ENCODE measurements at places on chromosomes 11 and 22.

- DNase-seq = no peak
These were observed 88.5 kb downstream of the NECTIN1 start for GRCh38 chr11:119640541-119640940.

DNA sequence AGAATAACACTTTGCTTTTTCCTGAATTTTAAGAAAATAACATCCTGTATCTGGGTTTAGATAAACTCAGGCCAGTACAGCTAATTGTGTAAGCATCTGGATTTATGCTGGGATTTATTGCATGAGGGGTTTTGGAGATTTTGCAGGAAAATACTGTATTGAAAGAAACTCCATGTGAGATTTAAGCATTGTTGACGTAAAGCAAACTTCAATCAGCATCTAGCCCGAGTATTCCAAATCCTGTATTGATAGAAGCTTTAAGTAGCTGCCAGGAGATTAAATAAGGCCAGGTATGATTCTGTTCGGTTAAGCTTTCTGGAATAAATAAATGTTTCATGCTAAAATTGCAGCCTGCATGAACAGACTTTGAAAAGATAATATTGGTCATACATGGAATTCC lies 36.3 kb upstream of the LYVE1 start:
- DNase-seq = no peak

DNA sequence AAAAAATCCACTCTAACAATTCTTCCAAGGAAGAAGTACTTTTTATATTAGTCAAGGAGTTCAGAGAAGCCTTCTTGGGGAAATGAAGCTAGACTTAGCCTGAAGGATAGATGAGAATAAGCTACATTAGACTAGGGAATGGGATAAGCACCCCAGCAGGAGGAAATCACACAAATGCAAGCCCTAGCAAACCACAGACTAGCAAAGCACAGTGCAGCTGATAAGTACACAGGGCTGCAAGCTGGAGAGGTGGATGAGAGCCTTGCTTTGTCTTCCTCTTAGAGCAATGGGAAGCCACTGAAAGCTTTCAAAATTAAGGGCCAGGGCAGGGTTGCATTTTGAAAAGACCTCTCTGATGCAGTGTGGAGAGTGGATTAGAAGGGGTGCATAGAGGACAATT lies 946.2 kb downstream of the LRRC4C start:
- no peak for DNase-seq

DNA sequence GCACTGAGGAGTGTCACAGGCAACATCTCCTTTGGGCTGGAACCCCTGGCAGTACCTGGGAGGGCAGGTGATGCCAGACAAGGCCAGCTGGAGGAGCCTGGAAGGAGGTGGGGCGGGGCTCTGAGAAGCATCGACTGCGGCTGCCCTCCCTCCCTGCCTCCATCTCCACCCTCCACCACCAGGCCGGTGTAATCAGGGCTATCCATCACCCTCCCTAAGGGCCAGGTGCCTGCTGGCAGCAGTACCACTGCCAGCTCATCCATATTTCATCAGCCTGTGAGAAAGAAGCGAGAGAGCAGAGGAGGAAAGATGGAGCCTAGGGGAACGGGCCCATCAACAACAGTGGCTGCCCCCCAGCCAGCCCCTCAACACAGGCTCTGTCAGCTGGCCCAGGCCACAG lies 51.4 kb upstream of the RASD2 start:
- DNase-seq = no peak

- no peak for DNase-seq
These were observed 85.8 kb downstream of the FANCF start for GRCh38 chr11:22539821-22540256.

DNA sequence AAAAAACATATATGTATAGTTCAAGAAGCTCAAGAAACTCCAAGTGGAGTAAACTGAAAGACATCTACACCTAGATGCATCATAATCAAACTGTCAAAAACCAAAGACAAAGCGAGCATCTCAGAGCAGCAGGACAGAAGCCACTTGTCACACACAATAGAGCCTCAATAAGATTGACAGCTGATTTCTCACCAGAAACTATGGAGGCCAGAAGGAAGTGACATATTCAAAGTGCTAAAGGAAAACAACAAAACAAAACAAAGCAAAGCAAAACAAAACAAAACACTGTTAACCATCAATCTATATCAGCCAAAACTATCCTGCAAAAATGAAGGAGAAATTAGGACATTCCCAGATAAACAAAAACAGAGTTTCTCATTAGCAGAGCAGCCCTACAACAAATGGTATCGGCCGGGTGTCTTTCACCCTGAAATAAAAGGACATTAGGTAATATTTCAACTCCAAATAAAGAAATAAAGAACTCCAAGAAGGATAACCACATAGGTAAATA lies 65.8 kb upstream of the SEPTIN5 start:
- no peak for DNase-seq

- no peak for DNase-seq
These were observed 152.5 kb downstream of the CCDC34 start for GRCh38 chr11:27210531-27210930.

- no peak for DNase-seq
These were observed 6.9 kb downstream of the C22orf39 start for GRCh38 chr22:19440411-19441195.

- no peak for DNase-seq
These were observed 31.0 kb upstream of the RCN1 start for GRCh38 chr11:32059686-32060462.

DNA sequence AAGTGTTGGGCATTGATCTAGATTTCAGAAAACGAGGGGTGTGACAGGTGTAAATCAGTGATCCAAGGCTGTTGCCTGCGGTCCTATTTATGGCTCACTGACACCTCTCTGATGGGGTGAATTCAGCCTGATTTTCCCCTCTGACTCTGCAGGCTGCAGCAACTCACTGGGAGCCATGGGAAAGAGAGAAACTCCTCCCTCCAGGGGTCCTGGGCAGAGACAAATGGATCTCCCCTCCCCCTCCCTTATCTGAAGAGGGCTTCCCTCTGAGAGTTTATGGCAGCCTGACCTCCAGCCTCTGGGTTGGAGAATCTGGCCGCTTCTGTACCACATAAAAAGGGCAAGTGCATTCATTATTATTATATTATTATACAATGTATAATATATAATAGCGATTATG lies 1.8 kb upstream of the PKNOX2 start:
- no peak for DNase-seq

- DNase-seq = no peak
These were observed 80.7 kb downstream of the CABIN1 start for GRCh38 chr22:24091551-24092420.

DNA sequence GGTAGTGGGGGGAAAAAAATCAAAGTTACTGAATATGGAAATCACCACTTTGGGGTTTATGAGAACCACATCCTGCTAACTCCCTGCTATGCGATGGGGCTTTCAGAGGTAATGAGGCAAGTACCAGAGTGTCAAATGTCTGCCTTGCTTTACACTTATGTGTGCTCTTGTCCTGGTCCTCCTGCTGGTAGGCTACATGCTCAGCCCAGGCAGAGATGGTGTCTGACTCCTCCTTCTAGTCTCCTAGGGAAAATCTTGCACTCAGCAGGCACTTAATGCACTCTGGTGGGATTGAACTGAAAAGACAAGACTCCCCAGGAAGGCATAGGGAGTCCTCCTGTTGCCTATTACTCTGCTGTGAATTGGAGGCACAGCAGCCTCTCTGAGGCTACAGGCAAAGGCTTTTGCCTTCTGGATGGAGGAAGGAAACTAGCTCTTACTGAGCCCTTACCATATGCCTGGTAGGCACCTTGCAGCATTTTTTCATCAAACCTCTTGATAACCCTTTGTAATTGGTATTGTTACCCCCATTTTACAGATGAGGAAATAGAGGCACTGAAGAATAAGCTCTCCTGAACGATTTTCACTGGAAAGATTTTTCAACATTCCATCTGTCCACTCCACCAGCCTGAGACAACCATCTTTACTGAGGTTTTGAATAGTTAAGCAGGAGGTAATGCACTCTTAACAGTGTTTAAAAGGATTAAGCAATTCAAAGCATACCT lies 132.1 kb upstream of the PAX6 start:
- DNase-seq = no peak

DNA sequence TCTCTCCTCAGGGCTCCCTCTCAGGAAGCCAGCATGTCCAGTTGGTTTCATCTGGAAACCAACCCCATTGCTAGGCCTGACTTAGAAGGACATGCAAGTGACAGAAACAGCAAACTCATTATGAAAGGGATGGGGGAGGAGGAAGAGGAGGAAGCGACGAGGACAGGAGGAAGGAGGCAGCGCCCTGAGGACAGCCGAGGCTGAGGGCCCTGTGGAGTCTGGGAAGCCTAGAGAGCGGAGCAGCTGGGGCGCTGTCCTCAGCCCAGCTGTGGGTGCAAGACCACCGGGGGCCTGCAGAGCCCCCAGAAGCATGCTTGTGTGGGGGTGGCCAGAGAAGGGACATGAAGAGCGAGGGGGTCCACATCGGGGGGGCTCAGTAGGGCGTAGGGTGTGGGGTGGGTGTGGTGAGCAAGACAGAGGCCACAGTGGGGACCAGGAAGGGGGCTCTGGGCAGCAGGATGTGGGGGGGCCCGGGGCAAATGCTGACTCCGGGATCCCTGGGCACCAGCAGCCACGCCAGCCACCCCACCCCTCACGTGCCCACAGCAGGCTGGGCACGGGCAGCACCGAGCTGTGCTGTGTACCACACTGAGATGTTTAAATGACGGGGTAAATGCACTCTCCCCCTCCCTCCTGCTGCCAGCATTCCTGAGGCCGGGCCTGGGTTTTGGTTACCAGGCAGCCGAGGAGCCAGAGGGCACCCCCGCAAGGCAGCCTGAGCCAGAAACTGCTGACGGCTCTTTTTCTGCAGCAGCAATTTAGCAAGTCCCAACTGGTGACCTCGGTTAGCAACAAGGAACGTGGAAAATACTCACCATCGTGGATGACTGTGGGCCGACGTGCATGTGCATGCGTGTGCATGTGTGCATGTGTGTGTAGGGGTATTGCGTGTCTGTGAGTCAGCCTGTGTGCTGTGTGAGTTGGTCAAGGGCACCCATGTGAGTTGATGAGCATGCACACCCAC lies 82.7 kb upstream of the LINC01488 start:
- DNase-seq = no peak

- DNase-seq = no peak
These were observed 44.4 kb upstream of the KCNQ1OT1 start for GRCh38 chr11:2744166-2744565.

DNA sequence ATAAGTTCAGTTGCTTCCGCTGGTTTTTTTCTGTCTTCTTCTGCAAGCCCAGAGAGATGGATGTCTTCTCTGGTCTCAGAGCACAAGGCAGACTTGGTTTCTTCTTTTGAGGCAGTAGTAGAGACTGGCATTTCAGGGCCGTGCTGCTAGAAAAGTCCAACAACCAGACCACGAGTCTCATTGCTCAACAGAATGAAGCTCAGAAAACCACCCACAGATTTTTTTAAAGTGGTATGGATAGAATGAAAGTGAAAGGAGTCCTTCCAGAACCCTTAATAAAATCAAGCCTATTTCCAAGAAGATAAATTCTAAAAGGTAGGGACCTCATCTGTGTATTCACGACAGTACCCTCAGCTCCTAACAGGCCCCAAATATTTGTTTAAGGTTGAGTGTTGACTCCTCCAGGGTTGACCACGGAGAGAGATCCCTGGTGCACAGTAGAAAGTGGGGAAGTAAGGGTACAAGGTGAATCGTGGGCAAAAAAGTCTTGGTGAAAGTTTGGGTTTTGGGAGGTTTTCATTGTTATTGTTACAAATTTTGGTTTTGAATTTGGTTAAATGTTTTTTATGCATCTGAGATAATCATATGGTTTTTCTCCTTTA lies 43.6 kb upstream of the DDX6 start:
- DNase-seq = no peak
